ENCODE measurements at places on chromosomes 12 and 14.

GRCh38 chr12:106883426-106883825, 72.3 kb upstream of the TMEM263 start:
- DNase-seq, result no peak

- no peak for DNase-seq
Observed at GRCh38 chr12:8027856-8028255, 4.7 kb upstream of the FOXJ2 start.

GRCh38 chr12:39043424-39043822, 138.0 kb upstream of the CPNE8 start:
- DNase-seq, result no peak

- DNase-seq, result no peak
Observed at GRCh38 chr14:47596232-47596631, 79.2 kb downstream of the MDGA2 start.

DNA sequence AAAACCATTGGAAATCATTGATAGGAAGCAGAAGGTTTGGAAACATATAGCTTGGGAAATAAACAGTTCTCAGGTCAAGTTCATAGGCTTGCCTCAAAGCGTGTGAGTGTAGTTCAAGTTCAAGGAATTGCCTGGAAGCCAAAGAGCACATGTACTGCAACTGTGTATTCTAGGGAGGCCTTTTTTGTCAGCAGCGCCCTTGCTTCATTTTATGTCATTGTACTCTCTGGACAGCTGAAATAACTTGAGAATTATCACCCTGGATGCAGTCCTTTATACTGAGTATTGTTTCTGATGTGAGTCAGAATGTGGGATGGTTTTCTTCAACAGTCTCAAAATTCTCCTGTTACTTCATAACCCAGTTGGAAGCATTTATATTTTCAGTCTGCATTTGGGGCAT, 16.0 kb upstream of the EVL start:
- DNase-seq, result no peak

DNA sequence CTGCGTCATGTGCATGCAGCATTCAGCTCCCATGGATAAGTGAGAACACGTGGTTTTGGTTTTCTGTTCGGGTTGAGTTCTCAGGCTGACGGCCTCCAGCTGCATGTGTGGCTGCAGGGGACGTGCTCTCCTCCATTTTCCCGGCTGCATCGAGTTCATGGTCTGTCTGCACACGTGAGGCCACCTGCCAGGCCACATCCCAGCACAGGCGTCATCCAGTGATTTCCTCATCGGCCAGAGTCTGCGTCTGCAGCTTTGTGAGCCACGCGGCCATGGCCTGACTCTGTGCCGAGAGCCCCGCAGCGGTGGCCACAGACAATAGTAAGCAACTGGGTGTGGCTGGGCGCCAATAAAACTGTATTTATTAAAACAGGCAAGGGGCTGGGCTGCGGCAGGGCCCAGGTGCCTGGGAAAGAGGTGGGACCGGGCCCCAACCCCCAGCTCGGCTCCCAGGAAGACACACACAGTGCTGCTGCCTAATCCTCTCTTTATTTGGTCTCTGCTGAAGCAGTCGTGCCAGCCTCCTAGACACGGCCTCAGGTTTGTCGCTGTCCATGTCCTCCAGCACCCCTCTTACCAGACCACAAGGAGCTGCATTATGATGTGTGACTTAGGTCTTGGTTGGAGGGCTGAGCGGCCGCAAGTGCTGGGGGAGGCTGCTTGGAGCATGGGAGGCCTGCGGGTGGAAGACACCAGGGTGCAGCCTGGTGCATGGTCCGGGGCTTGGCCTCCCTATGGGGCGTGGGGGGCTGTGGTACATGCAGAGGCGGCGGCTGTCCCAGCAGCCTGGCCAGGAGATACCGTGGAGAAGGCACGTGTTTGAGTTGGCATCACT, 52.0 kb downstream of the NOC4L start:
- peak; percentile 13 for DNase-seq

- no peak for DNase-seq
Observed at GRCh38 chr14:88612981-88613380, 50.1 kb downstream of the ZC3H14 start.

- DNase-seq, result peak; percentile 75
Observed at GRCh38 chr12:30806989-30807694, 52.4 kb upstream of the CAPRIN2 start.

DNA sequence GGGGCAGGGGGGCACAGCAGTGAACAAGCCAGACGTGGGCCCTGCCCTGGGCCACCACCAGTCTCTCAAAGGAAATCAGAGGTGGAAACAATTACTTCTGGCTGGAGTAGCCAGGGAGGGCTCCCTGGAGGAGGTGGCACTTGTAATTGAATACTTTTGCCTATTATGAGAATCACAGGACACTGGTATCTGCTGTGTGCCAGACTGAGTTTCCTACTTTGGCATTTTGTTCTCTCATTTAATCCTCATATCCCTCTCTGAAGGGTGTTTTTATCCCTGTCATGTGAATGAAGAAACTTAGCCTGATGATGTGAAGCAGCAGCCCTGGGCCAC, 7.2 kb downstream of the FAM222A start:
- no peak for DNase-seq

GRCh38 chr12:123149501-123150274, 1.2 kb downstream of the PITPNM2 start:
- DNase-seq, result no peak

- no peak for DNase-seq
Observed at GRCh38 chr14:95037273-95037672, 120.1 kb downstream of the DICER1 start.

DNA sequence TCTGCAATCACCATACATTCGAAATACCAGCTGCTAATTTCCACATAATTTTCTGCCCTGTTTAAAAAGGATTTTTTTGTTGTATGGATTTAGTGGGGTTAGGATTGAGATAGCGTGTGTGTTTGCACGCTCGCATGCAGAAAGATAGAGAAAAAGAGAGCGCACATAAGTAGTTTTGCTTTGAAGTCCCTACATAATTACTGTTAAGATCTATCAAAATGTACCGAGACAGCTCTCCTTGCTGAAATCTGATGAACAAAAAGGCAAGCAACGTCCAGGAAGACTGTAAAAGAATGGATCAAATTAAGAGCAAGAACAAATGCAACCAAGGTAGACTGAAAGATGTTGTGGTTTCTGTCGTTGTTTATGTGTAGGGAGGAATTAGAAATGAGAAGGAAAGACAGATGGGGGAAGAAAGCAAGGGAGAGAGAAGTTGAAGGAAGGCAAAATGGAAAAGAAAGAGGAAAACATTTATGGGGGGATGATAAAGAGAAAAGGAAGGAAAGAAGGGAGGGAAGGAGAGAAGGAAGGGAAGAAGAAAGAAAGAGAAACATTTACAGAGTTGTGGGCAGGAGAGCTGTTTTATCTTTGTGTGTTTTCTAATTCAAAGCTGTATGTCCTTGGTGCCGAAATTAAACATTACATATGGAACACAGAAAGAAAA, 522.3 kb downstream of the MED13L start:
- DNase-seq, result no peak

DNA sequence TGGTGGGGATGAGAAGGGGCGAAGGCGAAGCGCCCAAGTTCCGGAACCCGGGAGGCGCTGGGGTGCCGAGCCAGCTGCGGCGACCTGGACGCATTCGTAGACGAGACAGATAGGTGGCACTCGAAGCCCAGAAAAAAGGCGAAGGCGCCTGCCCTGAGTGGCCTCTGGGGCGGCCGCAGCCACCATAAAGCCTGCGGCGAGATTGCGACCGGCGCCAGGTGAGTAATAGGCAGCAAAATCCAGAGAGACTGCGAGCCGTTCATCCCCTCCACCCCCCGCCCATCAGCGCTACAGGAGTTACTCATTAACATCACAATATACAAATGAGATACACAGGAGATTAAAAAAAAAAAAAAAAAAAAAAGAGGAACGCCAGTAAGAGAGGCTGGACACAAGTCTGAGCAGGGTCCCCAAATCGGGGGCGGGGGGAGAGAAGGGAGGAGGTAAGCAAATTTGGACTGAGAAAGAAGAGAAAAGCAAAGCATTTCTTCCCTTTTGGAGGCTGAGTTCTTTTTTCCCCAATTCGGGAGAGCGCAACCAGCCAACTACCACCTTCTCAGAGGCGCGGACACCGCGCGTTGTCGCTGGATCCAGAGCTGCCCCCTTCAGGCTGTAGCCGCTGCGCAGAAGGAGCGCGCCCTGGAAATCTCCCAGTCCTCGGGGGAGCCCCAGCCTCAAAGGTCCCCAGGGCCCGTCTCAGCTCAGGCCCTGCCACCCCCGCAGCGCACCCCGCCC, 15.7 kb downstream of the TBX3 start:
- peak; percentile 50 for DNase-seq
